ENCODE measurements at places on chromosomes 1 and 21.

DNA sequence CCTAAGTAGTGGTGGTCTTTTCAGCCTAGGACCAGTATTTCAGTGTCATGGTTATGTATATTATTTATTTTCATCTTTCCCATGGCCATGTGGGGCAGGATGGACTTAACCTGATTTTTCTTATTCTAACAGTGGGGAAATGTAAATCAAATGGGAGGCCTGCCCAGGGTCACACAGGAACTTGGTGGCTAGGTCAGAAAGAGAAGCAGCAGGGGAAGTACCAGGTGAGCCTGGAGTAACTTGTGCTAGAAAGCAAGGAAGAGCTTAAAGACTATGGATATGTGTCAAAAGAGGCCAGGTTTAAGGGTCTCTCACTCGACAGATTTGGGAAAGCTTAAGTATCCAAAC lies 936 bp downstream of the ZFP69B start:
- no peak for DNase-seq

GRCh38 chr21:43988016-43988415 lies 24.1 kb upstream of the TRAPPC10 start:
- no peak for DNase-seq

- no peak for DNase-seq
Observed at GRCh38 chr1:234862944-234863515, 253.1 kb upstream of the IRF2BP2 start.

DNA sequence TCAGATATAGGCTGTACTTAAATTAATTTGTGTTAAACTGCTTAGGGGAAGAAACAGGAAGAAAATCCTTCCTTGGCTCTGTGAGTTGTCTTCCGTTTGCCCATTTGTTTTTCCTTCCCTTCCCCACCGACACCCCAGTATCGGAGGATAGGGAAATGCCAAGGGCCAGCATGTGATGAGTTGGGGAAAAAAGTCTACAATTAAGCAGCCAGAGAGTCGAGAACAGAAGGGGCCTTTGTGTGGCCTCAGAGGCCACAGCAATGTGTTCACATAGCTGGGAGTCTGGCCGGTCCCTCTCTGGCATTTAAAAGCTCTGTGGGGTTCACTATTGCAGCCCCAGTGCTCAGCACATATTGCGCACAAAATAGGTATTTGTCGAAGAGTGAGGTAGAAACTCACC lies 489.3 kb downstream of the MATN1 start:
- DNase-seq: no peak

- no peak for DNase-seq
Observed at GRCh38 chr1:113812661-113813135, 422 bp upstream of the RSBN1 start.

GRCh38 chr1:55816456-55817426 lies 601.6 kb upstream of the USP24 start:
- DNase-seq: no peak

- no peak for DNase-seq
Observed at GRCh38 chr1:154741741-154742495, 128.2 kb downstream of the KCNN3 start.

DNA sequence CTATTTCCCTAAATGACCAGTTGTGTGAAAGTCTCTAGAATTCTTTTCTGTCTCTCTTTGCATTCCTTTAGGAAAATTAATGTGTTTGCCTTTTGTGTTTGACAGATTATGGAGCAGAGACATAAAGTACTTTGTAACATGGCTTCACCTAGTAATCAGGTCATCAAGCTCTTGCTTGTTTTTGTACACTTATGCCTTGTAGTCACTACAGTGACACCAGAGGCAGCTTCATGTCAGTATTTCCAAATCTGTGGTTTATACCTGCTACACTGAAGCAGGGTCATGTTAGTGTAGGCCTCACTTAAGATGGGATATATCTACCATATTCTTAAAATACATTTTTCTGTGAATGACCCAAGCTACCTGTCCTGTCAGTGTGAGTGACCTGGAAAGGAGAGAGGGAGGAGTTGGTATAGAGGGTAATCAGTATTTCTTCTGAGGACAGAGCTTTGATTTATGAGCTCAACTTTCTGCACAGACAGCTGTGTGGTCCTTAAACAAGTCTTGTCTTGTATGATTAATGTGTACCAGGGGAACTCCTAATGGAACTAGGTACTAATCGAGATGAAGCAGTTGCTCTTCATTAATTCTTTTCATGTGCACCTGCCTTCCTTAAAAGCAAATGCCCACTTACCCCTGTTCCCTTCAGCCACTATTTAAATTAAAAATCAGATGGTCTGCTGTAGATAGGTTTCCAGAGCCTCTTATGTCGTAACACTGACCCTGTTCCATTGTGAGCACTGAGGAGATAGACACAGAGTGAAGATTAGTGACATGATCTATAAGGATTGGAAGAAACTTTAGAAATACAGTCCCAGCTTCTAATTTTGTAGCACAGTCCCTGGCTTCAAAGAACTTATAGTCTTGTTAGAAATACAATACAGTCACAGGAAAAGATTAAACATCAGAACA lies 45.7 kb downstream of the MACO1 start:
- DNase-seq: no peak

DNA sequence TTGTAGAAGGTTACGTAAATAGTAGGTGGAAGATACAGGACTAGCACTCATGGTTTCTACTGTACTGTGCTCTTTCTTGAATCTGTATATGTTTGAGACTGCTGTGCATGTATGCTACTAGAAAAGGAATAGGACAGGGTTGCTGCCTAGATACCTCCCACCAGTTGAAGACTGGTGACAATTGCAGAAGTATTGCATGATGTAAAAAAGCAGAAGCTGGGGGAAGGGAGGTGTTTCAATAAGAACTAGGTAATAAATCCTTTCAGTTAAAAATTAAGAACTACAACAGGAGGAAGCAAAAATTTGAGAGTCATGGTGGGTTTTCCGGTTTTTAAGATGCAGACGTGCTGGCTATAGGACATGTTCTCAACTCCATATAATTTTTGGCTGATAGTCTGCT lies 88.1 kb downstream of the CCDC30 start:
- no peak for DNase-seq

- DNase-seq: no peak
Observed at GRCh38 chr1:231885209-231885854, 258.7 kb downstream of the DISC1 start.

GRCh38 chr1:212366901-212367300 lies 47.8 kb downstream of the PACC1 start:
- DNase-seq: no peak

DNA sequence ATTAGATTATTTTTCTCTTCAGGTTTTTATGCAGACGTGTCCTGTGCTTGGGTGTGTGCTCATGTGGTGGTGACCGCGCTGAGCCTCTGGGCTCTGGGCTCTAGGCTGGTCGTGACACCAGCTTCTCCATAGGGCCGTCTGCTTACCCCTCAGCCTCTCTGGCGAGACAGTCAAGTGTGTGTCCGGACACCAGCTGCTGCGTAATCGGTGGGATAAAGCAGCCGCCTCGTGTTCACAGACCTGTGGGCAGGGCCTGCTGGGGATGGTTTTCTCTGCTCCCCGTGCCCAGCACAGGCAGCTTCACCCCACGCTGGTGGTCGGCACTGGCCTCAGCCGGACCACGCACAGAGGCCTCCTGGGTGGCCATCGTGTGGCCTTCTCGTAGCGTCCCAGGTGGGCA lies 33.6 kb upstream of the DIP2A start:
- no peak for DNase-seq

- no peak for DNase-seq
Observed at GRCh38 chr1:99407018-99407417, 142.7 kb downstream of the PLPPR4 start.

DNA sequence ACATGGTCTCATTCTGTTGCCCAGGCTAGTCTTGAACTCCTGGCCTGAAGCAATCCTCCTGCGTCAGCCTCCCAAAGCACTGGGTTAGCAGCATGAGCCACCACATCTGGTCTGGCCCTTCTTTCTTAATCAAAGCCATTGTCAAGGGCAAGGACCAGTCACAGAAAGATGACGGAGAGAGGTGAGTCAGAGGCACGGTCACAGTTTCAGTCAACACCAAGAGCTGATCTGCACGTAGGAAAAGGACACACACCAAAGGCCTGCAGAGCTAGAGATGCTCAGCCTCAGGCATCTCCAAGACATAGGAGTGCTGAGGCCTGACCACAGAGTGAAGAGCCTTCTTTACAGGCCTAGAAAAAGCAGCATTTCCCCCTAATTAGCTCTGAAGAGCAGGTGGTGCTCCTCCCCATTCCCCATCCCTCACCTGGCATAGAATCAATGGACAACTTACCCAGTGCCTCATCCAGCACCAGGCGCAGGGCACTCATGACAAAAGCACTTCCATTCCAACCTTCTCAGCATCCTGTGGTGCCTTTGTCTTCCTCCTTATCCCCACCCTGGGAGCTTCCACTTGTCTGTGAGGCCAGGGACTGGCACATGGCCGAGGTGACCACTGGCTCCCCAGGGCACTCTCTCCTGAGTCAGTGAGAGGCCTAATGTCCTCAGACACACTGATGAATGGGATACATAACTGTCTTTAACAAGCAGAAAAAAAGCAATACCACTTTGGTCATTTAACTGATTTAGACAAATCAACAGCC lies 139.8 kb downstream of the AJAP1 start:
- DNase-seq: no peak

- DNase-seq: no peak
Observed at GRCh38 chr1:226603022-226603857, 54.7 kb downstream of the STUM start.

DNA sequence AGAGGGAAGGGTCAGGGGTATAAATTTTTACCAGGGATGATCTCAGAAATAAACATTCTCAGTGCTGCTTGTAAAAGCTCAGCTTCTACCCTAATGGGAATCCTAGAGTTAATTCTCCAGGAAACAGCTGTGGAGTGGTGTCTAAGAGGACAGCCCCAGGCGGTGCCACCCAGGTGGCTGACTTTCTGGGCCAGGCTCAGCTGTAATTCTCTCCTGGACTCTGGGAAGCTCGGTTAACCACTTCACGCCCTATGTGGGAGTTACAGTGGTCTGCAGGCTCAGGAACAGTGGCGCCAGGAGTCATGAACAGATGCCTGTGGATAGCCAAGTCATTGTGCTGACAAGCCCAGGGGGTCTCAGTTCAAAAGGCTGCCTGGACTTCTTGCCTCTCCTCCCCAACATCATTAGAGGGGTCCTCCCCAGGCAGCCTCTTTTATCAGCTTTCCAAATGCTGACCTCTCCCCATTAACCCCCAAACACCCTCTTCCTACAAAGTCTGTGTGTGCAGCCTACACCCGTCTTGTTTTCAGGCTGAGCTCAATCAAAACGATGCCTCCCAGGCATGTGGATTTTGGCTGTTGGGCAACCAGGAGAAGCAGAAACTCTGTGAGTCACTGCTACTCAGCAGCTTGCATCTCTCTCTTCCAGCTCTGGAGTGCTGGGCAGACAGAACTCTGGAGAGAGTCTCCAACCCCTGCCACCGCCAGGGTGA lies 1.2 kb downstream of the HHIPL2 start:
- DNase-seq: no peak

- DNase-seq: no peak
Observed at GRCh38 chr1:41681331-41682098, 197.0 kb upstream of the EDN2 start.

GRCh38 chr21:46434322-46434958 lies 24.3 kb upstream of the DIP2A start:
- no peak for DNase-seq

- no peak for DNase-seq
Observed at GRCh38 chr1:196306421-196306820, 301.8 kb downstream of the KCNT2 start.

- no peak for DNase-seq
Observed at GRCh38 chr1:232837087-232837486, 31.9 kb downstream of the MAP10 start.

DNA sequence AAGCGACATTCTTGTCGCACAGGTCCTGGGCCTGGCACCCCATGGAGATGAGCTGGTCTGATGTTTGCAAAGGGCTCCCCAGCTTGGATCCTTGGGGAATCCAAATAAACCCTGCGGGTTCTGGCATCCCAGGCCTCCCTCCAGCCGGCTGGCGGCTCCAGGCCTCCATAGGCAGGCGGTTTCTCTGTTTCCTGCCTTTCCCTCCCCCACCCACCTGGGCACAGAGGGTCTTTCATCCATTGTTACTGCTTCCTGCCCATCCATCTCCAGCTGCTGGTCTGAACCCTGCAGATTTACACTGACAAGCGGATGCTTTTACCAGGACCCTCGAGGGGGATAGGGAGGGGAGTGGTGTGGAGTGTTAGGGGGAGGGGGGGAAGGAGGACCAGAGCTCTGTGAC lies 39.1 kb upstream of the ID3 start:
- DNase-seq: no peak

DNA sequence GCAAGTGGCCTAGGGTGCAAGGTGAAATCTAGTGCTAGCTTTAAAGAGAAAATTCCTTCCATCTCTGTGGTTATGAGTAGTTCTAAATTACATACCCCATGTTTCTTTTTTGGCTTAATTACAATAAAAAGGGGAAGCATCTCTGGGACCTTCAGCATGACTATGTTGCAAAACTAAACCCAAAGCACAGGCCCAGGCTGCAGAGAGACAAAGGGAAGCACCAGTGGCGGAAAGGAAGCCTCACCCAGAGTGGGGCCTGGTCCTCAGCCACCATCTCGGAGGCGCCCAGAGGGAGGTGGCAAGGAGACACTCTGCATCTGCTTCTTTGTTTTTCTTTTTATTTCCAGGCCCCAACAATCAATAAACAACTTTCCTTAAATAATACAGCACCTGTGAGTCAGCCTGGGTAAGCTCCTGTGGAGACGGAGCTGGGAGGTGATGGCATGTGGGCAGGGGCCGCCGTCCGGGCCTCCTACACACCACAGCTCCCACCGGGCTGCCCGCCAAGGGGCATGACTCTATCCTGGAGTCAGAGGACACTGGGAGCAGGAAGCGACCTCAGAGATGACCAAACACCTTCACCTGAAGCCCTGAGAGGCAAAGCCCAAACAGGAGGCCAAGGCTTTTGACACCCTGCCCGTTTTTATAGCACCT lies 21.7 kb downstream of the ITPKB start:
- no peak for DNase-seq

GRCh38 chr1:116075990-116076389 lies 35.2 kb upstream of the MAB21L3 start:
- no peak for DNase-seq

DNA sequence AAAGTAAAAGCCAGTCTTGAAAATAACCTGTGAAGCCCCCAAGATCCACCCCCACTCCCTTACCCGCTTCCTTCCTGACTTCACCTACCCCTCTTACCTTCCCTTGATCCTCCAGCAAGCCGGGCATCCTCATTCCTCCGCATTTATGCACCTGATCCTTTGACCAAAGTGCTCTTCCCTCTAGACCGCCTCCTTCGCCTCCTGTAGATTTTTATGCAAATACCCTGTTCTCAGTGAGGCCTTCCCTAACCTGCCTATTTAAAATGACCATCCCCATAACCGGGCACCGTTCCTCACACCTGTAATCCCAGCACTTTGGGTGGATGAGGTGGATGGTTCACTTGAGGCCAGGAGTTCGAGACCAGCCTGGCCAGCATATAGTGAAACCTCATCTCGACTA lies 1.1 kb upstream of the NENF start:
- DNase-seq: no peak

GRCh38 chr1:188127507-188127906 lies 1298.8 kb downstream of the PLA2G4A start:
- no peak for DNase-seq

DNA sequence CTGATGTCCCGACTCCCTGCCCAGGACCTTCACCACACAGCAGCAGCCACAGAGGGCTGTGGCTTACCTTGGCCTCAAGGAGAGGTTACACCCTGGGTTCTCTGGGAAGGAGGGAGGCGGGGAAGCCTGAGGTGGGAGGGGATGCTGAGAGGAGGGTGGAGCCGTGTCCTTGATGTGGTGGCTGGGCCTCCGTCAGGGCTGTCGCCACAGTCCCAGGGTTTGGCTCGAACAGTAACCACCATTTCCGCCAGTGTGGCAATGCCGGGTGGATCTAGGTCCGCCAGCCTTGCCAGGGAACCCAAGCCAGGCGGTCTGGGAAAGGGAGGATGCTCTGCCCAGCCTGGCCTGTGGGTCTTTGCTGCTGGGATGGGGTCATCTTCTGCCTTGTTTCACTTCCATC lies 18.4 kb upstream of the CDCA8 start:
- peak; percentile 38 for DNase-seq

Data from activated gamma-delta T cell treated with Interleukin-2 at 50 U/mL for 16 hours (primary cell).